ENCODE measurements at places on chromosomes 6 and 20.

- H3K27ac ChIP-seq = no peak overlapping the region
- H3K36me3 ChIP-seq = no peaks in the 10 kb centered on the region
- no peaks in the 10 kb centered on the region for H3K4me1 ChIP-seq
- no peak for DNase-seq
Observed at GRCh38 chr6:43748765-43749164, 21.2 kb upstream of the VEGFA start.

- H3K27me3 ChIP-seq = no peaks in the 10 kb centered on the region
- H3K27ac ChIP-seq = no peak overlapping the region
- no peak for DNase-seq
- H3K4me1 ChIP-seq = peaks cover 10% of the 10 kb centered on the region
Observed at GRCh38 chr6:116251568-116252384, 2.1 kb downstream of the TSPYL4 start.

DNA sequence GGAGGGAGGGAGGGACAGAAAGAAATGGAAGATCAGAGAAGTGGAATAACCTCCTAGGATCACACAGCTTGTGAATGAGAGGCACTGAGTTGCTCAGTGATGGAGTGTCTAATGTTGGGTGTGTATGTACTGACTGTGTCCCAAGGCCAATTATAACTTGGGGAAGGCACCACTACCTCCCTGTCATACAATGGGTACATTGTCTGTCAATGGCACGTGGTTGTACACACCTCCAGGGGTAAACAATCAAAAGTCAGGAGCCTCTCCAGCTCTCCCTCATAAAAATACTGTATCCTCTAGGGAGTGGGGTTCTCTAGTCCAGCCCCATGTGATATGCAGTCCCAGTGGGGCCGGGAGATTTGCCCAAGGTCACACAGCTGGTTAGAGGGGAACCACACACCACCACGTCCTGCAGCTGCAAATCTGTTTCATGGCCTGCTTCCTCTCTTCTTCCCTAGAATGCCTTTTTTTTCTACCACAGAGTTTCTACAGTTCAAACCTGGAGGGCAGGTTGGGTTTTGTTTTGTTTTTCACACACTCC is 112.5 kb downstream of the SNX5 start:
- H3K36me3 ChIP-seq = no peaks in the 10 kb centered on the region
- H3K4me3 ChIP-seq = no peak overlapping the region
- H3K4me1 ChIP-seq = peaks cover 12% of the 10 kb centered on the region
- no peak overlapping the region for H3K27ac ChIP-seq

GRCh38 chr6:112288475-112288874 is 34.1 kb upstream of the LAMA4 start:
- H3K4me3 ChIP-seq = no peak overlapping the region
- H3K36me3 ChIP-seq = no peaks in the 10 kb centered on the region
- no peak overlapping the region for H3K27ac ChIP-seq
- H3K27me3 ChIP-seq = peaks cover 29% of the 10 kb centered on the region

All from activated CD4-positive, alpha-beta memory T cell treated with anti-CD3 and anti-CD28 coated beads for 36 hours (primary cell).